ENCODE measurements at places on chromosomes 1 and 21.

- no peak for DNase-seq
Observed at GRCh38 chr1:175563236-175563895, 180.0 kb downstream of the TNR start.

GRCh38 chr1:210323957-210324356, 4.7 kb upstream of the HHAT start:
- no peak for DNase-seq

- no peak for DNase-seq
Observed at GRCh38 chr1:202282596-202283283, 59.0 kb downstream of the UBE2T start.

DNA sequence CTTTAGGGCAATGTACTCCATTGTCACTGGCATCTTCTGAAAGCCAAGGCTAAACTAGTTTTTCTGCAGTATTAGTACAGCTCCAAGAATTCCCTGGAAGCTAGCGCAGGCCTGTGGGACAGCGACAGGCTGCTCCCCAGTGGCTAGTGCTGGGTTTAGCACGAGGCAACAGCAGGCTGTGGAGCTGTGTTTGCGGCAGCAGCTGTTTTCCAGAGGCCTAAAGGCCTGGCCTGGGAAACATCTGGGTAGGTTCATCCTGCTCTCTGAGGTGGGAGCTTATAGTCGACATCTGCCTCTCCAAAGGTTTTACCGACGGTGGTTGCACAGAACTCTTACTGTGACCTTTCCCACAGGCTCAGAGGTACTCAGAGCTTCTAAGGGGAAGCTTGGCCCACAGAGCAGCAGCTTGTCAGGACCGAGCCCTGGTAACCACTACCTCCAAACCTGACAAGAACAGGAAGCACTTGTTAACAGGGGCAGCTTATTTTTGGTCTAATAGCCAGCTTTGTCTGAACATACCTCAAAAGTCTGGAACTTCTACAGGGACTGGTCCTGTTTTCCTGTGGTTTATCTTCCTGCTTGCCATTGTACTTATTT, 17.2 kb downstream of the CC2D1B start:
- no peak for DNase-seq

DNA sequence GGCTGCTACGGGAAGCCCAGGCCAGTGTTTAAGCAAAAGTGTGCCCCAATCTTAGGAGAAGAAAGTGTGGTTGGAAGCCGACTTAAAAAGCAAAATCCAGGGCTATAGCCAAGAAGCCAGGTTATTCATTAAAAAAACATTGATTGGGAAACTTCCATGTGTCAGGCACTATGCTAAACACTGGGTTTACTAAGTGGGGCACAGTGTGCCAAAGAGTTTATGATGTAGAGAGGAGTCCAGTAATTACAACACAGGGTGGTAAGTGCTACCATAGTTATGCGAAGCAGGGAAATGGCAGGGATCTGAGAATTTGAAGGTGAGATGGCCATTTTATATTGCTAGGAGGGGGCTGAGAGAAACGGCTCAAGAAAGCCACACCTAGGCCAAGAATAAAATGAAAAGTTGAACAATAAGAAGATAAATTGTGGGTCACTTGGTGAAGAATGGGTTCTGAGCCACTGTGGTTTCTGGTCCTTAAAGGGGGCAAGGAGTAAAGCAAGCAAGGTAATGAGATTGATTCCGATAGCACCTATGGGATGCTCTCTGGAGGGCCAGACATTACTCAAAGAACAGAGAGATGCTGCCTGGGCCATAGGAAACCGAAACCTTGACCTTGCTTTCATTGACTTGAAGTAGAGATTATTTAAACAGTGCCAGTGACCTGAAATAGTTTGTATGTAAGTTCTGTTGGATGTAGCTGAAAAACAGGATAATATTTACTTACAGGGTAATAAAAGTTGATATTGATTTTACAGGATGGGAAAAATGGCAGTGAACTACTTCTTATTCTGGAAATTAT, 177.8 kb downstream of the GIPC2 start:
- DNase-seq: no peak

GRCh38 chr1:39737546-39738169, 1.0 kb upstream of the PPIE start:
- no peak for DNase-seq

- no peak for DNase-seq
Observed at GRCh38 chr1:156394835-156395461, 25.9 kb downstream of the RHBG start.

DNA sequence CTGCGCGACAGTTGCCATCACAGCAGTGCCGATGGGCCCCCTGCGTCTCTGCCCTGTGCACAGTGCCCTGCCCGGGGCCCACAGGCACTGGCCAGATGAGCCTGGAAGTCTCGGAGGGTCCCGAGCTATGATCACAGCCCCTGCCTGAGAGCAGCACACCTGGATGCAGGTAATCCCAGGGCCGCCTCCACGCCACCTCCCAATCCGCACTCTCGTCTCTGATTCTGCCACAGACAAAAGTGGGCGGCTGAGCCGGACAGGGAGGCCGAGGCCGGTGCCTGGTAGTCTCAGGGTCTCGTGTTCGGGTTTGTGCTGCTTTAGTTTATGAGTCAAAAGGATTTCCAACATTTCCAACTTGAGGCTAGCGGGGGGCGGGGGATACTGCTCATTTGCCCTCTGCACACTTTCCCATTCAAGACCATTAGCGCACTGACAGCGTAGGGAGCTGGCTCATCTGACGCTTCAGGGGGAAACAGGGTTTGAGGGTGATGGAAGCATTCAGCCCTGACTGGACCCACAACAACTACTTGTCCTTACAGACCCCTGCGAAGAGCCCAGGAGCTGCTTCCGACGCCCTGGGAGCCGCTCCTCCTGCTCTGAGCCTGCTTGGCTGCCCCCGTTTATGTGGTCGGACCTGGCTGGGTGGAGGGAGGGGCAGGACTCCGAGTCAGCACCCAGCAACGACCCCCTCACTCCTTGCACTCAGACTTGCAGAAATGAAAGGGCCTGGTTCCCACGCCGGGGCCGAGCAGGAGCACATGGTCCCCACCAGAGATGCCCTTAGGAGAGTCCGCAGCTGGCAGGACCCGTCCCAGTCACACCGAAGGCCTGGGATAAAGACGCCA, 1.8 kb upstream of the TTC34 start:
- DNase-seq: no peak

GRCh38 chr1:51230501-51231078, 5.5 kb upstream of the RNF11 start:
- DNase-seq: no peak

GRCh38 chr1:15341634-15342407, 67.9 kb upstream of the EFHD2 start:
- DNase-seq: no peak

GRCh38 chr1:10561497-10561896, 86.7 kb downstream of the PEX14 start:
- no peak for DNase-seq

DNA sequence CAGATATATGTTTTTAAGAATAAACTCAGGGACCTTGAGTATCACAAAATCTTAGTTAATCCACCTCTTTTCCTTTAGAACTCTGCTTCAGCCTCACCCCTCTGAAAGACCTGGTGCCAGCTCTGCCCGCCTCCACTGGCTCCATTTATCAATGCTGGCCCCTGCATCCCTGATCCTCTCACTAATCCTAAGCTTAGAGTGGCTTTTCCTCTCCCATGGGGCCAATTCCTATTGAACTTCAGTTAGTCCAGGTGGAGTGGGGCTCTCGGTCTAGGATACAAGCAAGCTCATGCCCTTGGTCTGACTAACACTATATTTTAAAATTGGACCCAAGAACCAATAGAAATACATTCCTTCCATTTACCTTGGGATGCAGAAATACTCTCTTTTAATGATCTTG, 87.0 kb downstream of the RGS7 start:
- DNase-seq: no peak

DNA sequence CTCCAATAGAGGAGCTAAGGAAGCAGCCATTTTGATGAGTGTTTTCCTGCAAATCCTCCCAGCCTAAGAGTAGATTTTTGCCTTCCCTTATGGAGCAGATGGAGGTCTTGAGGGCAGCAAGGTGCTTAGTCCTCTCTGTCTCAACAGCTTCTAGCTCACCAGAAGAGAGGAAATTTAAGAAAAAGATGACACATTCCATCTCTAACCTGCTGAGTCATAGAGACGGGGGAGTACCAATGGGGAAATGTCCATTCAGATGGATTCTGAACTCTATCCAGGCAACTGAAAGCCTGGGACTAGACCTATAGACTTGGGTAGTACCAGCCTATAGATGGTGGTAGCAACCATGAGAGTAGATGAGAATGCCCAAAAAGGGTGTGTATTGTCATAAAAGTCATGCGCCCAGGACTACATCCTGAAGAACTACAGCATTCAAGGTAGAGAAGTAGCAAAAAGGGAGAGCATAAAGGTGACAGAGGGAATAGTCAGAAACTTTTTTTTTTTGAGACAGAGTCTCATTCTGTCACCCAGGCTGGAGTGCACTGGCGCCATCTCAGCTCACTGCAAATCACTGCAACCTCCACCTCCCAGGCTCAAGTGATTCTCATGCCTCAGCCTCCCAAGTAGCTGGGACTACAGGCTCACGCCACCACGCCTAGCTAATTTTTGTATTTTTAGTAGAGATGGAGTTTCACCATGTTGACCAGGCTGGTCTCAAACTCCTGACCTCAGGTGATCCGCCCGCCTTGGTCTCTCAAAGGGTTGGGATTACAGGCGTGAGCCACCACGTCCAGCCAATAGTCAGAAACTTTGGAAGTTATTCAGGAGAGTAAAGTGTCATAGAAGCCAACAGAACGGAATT, 10.7 kb upstream of the ELOA start:
- no peak for DNase-seq

GRCh38 chr1:168468042-168468809, 75.6 kb downstream of the XCL2 start:
- DNase-seq: no peak

GRCh38 chr1:213277036-213277435, 226.0 kb downstream of the RPS6KC1 start:
- no peak for DNase-seq

DNA sequence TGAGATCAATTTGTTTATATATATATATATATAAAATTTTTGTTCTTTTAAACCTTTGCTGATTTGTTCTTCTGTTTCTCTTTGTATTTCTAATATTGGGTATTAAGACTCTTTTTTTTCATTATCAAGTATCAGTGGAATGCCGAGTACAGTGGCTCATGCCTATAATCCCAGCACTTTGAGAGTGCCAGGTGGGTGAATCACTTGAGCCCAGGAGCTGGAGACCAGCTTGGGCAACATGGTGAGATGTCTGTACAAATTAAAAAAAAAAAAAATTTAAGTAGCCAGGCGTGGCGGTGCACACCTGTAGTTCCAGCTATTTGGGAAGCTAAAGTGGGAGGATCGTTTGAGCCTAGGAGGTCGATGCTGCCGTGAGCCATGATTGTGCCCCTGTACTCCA, 67.1 kb downstream of the MAST2 start:
- no peak for DNase-seq

- no peak for DNase-seq
Observed at GRCh38 chr1:200346700-200347099, 63.1 kb downstream of the ZNF281 start.

GRCh38 chr1:186957314-186957713, 128.6 kb downstream of the PLA2G4A start:
- DNase-seq: no peak

DNA sequence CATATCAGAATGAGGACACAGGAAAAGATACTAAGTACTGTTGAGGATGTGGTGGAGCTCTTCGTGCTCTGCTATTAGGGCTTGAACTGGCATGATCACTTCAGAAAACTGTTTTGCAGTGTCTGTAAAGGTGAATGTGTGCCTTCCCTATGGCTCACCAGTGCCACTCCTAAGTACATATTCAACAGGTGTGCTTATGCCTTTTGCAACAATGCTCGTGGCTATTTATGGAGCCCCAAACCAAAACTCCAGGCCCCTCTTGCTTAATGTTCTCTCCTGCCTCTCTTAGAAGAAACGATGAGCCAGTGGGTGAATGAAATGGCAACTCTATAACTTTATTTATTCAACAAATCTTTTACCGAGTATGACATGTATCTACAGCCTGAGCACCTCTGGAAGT, 70.2 kb downstream of the TAS1R2 start:
- no peak for DNase-seq

- DNase-seq: no peak
Observed at GRCh38 chr1:231418101-231418740, 3.9 kb downstream of the EGLN1 start.

- DNase-seq: no peak
Observed at GRCh38 chr1:65804584-65804983, 11.9 kb downstream of the PDE4B start.

DNA sequence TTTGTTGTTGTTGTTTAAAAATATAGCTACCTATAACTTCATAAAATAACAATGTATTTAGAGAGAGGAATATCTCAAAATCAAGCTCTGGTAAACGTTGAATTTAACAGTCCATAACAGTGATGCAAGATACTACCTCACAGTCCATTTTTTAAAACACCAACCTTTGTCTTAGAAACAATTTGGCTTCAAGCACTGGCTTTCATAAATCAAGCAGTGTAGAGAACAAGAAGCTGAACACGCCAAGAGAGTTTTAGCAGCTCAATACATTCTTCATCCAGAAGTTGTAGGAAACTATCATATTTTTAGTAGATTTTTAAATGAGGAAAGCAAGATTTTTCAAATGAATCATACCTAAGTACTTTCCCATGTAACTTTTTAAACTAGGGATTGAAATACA, 334.3 kb upstream of the ADAMTS5 start:
- DNase-seq: no peak

- DNase-seq: no peak
Observed at GRCh38 chr1:196002906-196003305, 605.3 kb downstream of the KCNT2 start.

DNA sequence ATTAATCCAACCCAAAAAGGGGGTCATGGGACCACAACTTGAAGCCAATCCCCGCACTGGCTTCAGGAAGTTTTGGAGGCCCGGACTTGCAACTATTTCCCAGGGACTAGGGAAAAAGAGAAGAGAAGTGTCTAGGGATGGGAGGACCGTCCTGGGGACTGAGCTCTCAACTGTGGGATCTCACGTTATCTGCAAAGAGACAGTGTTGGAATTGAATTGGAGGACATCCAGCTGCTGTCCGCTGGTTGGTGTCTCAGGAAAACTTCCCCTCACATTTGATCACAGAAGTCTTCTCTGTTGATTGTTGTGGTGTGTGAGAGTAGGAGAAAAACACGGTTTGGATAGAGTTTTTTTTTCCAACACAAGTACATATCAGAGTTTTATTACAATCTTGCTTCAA, 46.2 kb upstream of the CITED4 start:
- no peak for DNase-seq

DNA sequence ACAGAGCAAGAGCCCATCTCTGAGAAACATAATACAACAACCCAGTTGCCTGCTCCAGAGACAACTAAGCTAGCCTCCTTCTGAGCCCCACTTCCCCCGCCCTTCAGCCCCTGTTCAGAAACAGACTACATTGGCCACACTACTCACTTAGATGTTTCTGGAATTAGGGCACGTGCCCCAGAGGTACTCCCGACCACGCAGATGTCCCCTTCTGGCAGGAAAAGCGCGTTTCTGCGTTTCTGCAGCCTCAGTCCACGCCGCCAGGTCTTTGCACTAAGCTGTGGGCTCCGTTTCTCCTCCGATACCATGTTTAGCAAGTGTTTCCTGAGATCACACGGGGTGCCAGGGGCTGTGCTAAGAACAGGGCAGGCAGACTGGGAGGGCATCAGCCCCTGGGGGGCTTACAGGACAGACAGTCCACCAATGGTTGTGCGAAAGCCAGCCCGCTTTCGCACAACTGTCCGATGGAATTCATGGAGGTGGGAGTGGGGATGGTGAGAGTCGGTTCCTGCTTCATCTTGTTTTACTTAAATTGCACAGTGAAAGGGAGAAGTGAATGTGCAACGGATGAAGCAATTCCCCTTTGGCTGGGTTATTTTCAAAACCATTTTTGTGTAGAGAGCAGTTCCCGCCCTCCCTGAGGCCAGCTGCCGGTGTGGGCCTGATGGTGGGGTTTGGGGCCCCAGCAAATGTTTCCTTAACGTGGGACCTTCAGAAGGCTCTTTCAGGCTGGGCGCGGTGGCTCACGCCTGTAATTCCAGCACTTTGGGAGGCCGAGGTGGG, 2.7 kb downstream of the PIK3CD start:
- DNase-seq: no peak

Measured in mesothelial cell of epicardium (in vitro differentiated cells).